ENCODE measurements at places on chromosomes 2 and 18.

- DNase-seq = no peak
Observed at GRCh38 chr2:241795021-241795999, 13.7 kb upstream of the NEU4 start.

DNA sequence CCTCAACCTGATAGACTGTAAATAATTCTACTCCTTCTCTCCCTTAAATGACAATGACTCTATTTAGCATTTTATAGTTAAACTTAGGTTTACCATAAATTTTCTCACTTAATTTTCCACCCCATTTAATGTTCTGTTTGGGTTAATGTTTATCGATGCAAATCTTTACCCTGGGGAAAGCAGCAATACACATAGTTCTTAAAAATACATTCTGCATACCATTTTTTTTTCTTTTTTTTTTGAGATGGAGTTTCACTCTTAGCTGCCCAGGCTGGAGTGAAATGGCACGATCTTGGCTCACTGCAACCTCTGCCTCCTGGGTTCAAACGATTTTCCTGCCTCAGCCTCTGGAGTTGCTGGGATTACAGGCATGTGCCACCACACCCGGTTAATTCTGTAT is 14.0 kb downstream of the STAM2 start:
- DNase-seq = no peak

GRCh38 chr2:136242687-136243277 is 124.8 kb upstream of the CXCR4 start:
- peak; percentile 9 for DNase-seq

DNA sequence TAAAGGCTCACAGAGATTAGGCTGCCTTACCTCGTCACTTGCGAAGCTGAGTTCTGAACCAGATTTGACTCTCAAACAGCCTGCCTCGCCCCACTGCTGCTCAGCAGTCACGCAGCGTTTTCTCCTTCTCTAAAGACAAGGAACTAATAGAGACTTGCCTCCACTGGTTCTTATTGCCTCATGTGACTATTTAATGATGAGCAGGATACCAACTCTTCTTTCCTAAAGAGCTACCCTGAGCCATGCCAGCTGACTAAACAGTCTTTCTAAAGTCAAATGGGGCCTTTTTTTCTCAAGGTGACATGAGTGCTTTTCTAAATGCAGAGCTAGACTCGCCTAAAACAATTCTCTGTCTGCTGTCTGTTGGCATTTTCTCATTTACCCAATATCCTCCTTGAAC is 147.5 kb downstream of the NCKAP5 start:
- DNase-seq = no peak

DNA sequence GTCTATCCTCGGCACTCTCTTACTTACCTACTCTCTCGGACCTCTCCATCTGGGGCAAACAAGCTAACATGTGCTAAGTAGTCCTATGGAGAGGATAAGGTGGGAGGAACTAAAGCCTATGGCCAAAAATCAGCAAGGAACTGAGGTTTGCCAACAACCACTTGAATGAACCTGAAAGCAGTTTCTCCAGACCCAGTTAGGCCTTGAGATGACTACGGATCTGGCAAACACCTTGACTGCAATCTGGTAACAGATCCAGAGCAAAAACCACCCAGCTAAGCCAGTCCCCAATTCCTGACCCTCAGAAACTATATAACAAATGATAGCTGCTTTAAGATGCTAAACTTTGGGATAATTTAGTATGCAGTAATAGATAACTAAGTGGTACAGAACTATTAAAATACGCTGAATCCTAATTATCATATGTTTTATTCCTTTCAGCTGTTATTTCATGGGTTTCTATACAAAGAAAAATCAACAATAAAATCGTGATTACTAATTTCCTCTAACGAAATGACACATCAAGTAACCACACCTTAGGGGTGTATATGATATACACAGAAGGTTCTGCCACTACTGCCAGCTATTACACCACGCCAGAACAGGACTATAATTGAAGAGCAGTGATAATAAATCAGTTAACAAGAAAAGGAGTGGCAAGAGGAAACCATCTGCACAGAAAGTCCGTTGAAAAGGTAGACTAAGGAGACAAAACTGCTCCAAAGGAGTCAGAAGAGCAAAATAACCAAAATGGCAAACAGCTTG is 3.2 kb downstream of the FARSB start:
- DNase-seq = no peak

DNA sequence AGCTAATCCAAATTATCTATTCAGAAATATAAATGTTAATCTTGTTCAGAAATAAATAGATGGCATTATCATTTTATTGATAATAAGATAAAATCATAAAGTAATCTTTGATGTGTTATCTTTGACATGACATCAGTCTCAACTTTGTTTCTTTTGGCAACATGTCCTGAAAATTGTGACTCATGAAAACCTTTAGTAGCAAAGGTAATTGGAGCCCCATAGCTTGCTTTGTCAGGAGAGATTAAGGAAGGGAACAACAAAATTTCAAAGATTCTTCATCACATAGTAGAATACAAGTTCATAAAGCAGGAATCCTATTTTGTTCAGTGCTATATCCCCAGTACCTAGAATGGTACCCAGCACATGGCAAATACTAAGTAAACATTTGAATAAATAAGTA is 165.4 kb downstream of the KCNE4 start:
- DNase-seq = no peak
